ENCODE measurements at places on chromosomes 2 and 18.

DNA sequence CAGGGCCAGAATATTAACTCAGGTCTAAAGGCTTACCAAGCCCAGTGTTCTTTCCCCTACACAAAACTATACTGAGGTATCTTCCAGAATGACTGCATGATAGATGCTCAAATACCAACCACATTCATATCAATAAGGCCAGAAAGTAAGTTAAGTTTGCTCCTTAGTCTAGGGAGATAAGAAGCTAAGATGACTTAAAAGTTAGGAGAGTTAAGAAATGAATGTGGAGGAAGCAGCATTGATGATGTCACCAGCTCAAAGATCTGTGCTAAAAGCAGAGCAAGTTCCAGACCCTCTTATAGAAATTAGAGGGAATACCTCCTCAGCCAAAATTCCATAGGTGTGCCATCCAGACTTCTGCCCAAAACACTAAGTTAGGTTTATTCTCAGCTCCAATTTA, 6.1 kb downstream of the PPP4R1 start:
- no peak for DNase-seq

- DNase-seq: peak; percentile 75
Measured at GRCh38 chr2:188600536-188601210, 309.0 kb downstream of the GULP1 start.

- DNase-seq: peak; percentile 92
Measured at GRCh38 chr2:205706769-205707381, 24.6 kb downstream of the NRP2 start.

GRCh38 chr2:96763511-96764252, 3.0 kb downstream of the CNNM4 start:
- DNase-seq: no peak

GRCh38 chr2:155377266-155377680, 678.8 kb downstream of the KCNJ3 start:
- peak; percentile 15 for DNase-seq

DNA sequence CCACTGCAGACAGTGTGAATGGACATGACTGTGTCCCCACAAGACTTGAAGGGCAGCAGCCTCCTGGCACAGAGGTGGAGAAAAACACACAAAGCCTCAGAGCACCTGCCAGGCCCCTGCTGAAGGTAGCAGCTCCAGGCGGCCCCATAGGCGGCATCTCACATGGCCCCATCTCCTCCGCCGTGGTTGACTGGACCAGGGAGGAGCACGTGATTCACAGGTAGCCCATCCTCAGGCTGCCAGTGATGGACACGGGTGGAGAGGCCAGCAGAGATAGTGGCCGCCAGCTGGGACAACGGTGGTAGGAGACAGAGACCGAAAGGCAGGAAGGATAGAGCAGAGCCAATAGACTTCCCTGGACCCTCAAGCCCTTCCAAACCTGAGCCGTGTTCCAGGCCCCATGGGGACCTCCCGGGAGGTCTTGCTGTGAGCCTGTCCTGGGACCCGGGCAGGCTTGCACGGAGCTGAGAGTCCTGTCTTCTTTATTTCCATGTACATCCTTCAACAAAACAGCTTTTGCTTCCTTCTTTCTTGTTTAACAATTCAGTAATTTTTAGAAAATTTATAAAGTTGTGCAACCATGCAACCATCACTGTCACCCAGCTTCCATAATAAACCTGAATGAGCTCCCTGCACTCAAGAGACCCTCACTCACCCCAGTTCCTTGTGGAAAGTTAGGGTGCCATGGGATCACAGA, 26.9 kb downstream of the GPR55 start:
- no peak for DNase-seq

DNA sequence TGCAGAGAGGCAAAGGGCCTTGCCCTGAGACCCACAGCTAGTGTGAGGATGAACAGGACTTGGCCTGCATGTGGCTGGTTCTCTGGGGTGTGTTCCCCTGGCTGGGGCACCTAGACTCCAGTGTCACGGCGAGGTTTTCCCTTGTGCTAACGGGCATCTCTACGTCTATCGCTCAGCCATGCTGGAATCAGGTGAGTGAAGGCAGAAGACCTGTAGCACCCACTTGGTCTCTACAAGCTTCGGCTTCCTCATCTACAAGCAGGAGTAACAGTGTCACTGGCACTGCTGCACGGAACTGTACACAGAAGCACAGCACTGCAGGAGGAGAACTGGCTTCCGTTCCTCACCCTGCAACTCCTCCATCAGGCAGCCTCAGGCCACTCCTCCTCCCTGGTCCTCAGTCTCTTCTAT, 30.6 kb downstream of the HS1BP3 start:
- DNase-seq: no peak

- no peak for DNase-seq
Measured at GRCh38 chr2:43241558-43241957, 15.2 kb upstream of the ZFP36L2 start.

DNA sequence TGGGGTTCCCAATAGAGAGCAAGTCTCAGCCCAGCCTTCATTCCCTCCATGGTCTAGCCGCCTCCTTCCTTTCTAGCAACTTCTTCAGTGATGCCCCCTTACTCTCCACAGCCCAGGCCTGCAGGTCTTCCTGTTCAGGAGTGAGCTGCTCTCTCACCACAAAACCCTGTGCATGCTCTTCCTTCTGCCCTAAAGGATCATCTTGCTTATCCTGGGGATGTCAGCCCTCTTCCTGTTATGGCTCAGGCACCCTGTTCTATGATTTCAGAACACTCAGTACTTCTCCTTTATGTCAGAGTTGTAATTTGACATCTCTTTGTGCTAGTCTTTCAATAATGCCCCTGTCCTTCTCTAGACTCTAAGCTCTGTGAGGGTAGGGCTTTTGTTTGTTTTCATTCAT, 19.4 kb downstream of the TMEM178A start:
- DNase-seq: no peak

All from HCEC 1CT (cell line).